ENCODE measurements at places on chromosomes 11 and 22. TPM values are rescaled to one million over a fixed set of nuclear protein-coding genes. Genes with fewer than 3 reads are reported as not detected.

Gene OR10G6
- total RNA-seq: not detected

Gene GGTLC3
- not detected for total RNA-seq

Gene TIMP3
- total RNA-seq: 2.1 TPM

Gene SORL1
- total RNA-seq: 1.7 TPM

Gene JAM3
- 4.0 TPM for total RNA-seq

Gene OLFML1
- not detected for total RNA-seq

Gene KLHL35
- 1.8 TPM for total RNA-seq

Gene TMEM86A
- 0.21 TPM for total RNA-seq

Gene INS
- total RNA-seq: not detected

Gene UBTFL1
- total RNA-seq: not detected

Gene DUSP8
- total RNA-seq: 2.5 TPM

Gene APOBEC3H
- 0.33 TPM for total RNA-seq

Gene DGAT2
- 1.5 TPM for total RNA-seq

Gene SERHL2
- total RNA-seq: 0.25 TPM

Gene SAA1
- total RNA-seq: 0.42 TPM

Gene ELMOD1
- 0.33 TPM for total RNA-seq

Gene HOATZ
- total RNA-seq: not detected

Gene DPAGT1
- total RNA-seq: 34.2 TPM

Gene RNF214
- 9.2 TPM for total RNA-seq

Gene OR51B2
- total RNA-seq: not detected

Gene SMTNL1
- total RNA-seq: not detected

Gene APBB1
- 16.9 TPM for total RNA-seq

Gene SLC22A8
- not detected for total RNA-seq

Gene MUC5B
- total RNA-seq: 2.7 TPM
